ENCODE measurements at places on chromosomes 7 and 10. TPM values are rescaled to one million over a fixed set of nuclear protein-coding genes. Genes with fewer than 3 reads are reported as not detected.

DNA sequence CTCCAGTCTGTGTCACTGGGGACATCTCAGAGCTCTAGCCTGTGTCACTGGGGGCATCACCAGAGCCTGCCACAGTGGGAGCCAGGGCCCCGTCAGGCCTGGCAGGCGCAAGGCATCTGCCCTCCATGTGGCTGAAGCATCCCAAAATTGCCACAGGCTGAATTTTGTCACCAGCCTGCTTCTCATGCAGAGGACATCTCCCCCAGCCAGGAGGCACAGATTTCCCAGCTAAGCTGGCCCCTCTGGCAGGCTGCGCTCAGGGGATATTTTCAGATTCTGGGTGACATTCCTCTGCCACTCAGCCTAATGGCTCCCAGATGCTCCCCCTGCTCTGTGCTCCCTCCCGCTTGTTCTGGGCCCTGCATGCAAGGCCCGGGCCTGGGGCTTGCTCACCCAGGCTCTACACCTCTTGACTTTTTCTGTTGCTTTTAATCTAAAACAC, 64.6 kb downstream of the COL13A1 start:
- DNase-seq: no peak

DNA sequence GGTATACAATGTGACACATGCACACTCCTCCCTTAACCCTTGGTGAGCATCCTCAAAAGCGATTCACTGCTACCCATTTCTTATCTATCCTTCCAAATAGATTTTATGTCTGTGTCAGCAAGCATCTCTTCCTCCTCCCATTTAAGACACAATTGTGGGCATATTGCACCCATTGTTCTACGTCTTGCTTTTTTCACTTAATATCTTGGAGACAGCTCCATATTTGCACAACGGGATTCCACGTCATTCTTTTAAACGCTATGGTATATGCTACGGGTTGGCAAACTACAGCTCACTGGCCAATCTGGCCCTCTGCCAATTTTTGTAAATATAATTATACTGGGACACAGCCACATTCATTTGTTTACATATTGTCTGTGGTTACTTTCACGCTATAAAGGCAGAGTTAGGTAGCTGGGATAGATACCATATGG, 88.6 kb downstream of the RNF216 start:
- no peak for DNase-seq

DNA sequence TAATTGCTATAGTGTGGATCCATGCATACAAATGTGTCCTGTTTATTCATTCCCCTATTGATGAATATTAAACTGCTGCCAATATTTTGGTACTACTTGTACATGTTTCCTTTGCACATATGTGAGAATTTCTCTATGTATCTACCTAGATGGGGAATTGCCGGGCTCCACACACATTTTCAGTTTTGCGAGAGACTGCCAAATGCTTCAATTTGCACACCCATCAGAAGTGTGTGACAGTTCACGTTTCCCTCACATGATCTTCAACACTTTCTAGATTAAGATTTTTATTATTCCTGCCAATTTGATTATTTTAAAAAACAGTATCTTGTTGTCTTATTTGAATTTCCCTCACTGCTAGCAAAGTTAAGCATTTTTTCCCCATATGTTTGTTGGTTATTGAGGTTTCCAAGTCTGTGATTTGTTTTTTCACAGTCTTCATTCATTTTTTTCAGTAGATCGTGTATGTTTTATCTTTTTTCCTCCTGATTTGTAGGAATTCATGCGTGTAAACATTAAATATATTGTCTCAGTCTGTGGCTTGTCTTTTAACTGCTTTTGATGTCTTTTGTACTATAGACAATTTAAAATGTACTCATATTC, 2.4 kb upstream of the KLF14 start:
- DNase-seq: no peak

DNA sequence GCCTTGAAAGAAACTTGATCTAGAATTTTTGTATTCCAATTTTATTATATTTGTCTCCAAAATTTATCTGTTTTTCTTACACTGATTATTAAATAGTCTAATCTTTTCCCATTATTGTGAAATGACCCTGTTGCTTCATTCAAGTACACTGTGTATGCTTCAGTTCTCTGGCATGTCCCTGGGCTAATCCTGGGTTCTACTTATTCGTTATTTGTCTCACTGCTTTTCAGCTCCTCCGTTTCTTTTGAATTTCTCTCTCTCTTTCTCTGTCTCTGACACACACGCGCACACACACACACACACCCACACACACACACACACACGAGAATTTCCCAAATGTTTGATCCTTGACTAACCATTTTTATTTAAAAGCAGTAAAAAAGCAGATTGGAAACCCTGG, 768.6 kb downstream of the NRG3 start:
- no peak for DNase-seq

DNA sequence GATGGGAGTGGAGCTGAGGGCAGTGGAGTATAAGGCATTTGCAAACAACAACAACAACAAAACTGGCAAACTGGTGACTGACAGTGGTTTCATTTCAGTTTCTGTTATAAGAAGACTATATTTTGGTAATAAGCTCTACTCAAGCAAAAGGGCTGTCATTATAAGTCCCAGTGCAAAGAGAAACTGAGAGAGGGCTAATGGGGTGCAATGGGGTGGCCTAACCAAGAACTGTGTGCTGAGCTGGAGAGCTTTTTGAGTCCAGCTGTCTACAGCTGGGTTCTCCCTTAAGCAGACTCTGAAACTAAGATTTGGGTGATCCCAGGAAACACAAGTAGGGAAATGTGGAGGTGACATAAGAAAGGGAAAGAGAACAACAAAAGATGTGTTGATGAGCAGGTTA, 439.3 kb downstream of the ADRA2A start:
- DNase-seq: no peak

- no peak for DNase-seq
Measured at GRCh38 chr10:43284341-43284910, 17.6 kb upstream of the RASGEF1A start.

- DNase-seq: peak; percentile 89
Measured at GRCh38 chr10:5291501-5292195, 73.1 kb upstream of the UCN3 start.

- no peak for DNase-seq
Measured at GRCh38 chr10:19077276-19077675, 28.7 kb downstream of the MALRD1 start.

DNA sequence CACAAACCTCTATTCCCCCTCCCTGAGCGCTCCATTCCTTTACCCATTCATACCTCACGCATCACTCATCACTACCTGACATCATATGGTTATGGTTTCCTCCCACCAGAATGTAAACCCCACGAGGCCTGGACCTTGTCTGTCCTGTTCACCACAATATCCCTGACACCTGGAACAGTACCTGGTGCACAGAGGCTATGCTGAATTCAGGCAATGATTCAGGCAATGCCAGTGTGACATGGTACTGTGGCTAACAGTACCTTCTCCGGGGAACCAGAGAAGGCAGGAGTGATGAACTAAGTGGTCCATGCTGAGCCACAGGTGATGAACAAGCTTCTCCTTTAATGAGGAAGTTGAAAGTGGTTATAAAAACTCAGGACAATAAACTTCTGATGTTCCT, 202.5 kb upstream of the PLXNA4 start:
- no peak for DNase-seq

- DNase-seq: no peak
Measured at GRCh38 chr7:1108264-1108920, 20.5 kb downstream of the GPER1 start.

- DNase-seq: no peak
Measured at GRCh38 chr7:155832581-155832981, 20.3 kb upstream of the SHH start.

- DNase-seq: no peak
Measured at GRCh38 chr10:69387500-69387899, 29.2 kb downstream of the TACR2 start.

- no peak for DNase-seq
Measured at GRCh38 chr7:17523813-17524739, 225.6 kb downstream of the AHR start.

- no peak for DNase-seq
Measured at GRCh38 chr7:2129323-2130095, 103.2 kb downstream of the MAD1L1 start.

GRCh38 chr7:521221-522070, 1.8 kb upstream of the PDGFA start:
- DNase-seq: peak; percentile 79

DNA sequence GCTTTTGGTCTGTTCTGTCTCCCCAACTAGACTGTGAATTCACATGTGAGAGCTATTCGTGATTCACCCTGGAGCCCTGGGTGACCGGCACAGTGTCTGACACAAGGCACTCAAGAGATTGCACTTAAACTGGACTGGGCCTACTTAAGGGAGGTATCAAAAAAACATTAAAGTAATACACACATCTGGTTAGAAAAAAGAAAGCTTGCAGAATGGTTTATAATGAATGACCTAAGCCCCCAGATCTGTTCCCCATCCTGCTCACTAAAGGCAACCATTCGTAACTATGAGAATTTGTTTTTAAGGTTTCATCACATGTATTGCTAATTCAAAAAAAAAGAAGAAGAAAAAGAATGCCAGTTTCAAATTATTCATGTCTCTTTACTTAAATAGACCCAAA, 74.5 kb downstream of the DGKI start:
- DNase-seq: no peak

GRCh38 chr7:11623093-11623678, 208.8 kb downstream of the THSD7A start:
- no peak for DNase-seq

- peak; percentile 55 for DNase-seq
Measured at GRCh38 chr10:109875151-109875568, 48.2 kb downstream of the XPNPEP1 start.

DNA sequence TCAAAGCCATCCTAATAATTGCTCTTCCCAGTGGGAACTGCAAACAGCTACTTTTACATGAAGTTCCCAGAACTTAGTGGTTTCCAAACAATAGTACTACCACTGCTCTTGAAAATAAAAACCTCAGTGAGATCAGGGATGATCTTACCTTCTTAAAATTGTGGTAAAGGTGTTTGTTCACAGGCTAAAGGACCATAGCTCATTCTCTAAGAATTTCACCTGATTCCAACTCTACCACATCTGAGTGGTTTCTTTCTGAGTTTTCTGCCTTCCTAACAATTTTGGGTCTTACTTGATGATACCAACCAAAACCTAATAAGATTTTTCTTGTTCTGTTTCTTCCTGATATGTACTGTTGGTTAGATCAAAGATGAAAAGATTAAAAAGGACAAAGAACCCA, 45.6 kb upstream of the AGBL3 start:
- DNase-seq: no peak

DNA sequence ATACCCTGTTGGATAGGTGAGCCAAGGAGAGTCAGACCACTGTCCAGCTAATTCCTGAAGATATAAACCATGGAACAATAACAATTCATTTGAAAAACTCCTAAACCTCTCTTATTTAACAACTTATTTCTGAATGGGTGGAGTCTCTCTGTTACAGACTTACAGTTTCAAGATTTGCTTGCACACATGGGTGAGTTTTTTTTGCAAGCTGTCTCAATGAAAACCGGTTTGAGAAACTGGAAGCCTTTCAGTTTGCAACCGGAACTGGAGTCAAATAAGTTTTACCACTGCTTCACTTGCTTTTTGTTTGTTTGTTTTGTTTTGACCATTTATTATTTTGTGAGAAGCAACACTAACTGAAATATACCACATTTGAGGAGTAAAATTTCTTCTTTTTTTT, 243.8 kb downstream of the MTERF1 start:
- no peak for DNase-seq

DNA sequence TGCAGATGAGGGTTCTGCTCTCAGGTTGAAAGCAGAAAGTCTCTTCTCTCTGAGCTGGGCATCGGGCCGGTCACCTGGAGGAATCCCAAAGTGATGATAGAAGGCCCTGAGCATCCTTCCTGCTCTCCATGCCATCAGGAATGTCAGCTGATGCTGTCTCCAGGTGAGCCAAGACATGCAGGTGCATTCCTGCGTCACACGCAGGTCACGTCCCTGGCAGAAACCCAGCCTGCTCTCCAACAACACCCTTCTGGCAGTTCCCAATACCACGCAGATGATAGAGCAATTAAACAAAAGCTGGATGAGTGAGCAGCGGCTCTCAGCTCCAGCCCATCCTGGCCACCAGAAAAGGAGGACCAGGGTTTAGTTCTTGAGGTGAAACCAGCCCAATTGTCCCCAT, 6.9 kb upstream of the WIPI2 start:
- no peak for DNase-seq

DNA sequence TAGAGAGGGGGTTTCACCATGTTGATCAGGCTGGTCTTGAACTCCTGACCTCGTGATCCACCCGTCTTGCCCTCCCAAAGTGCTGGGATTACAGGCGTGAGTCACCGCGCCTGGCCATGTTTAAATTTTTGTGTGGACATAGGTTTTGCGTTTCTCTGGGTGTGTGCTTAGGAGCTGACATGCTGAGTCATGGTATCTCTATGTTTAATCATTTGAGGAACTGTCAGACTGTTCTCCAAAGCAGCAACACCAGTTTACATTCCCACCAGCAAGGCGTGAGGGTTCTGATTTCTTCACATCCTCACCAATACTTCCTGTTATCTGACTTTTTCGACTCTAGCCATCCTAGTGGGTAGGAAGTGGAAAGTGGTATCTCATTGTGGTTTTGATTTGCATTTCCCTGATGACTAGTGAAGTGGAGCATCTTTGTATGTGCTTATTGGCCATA, 153.7 kb downstream of the DNAJB6 start:
- DNase-seq: peak; percentile 55

GRCh38 chr10:308572-309085, 173.4 kb downstream of the ZMYND11 start:
- no peak for DNase-seq

GRCh38 chr10:58712982-58713381, 200.3 kb downstream of the BICC1 start:
- DNase-seq: no peak

GRCh38 chr10:128570319-128570995, 444.2 kb upstream of the MKI67 start:
- DNase-seq: no peak

- DNase-seq: no peak
Measured at GRCh38 chr7:112414855-112415490, 35.3 kb upstream of the IFRD1 start.

GRCh38 chr10:133141144-133141957, 18.7 kb upstream of the KNDC1 start:
- no peak for DNase-seq

GRCh38 chr7:39130274-39130673, 152.6 kb downstream of the POU6F2 start:
- DNase-seq: no peak

DNA sequence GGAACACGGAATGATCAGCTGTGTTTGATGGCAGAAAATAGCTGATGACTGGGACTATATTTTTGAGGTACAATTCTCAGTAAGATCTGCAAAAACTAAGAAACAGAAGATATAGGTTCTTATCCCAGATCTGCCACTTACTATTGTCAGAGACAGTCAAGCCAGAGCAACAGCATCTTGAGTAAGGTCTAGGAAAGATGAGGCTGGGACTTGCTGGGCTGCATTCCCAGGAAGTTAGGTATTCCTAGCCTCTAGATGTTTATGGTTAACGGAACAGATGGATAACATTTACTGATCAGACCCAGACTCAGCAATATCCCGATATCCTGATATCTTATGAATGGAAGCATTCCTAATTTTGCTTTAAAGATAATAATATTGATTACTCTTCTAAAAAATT, 68.7 kb upstream of the DNAJB12 start:
- no peak for DNase-seq

The DNAJC30 gene
- 12.9 TPM for total RNA-seq

The SLC18A3 gene
- total RNA-seq: not detected

The KIF11 gene
- 0.24 TPM for total RNA-seq

The HBP1 gene
- total RNA-seq: 51.8 TPM

The EPHB6 gene
- total RNA-seq: 19.4 TPM

The MALSU1 gene
- 82.5 TPM for total RNA-seq

The NHLRC2 gene
- total RNA-seq: 38.6 TPM

The STX1A gene
- 2.6 TPM for total RNA-seq

The AVPI1 gene
- 10.5 TPM for total RNA-seq

The GPR85 gene
- total RNA-seq: 2.3 TPM

The ELFN1 gene
- 15.3 TPM for total RNA-seq

The PRR15 gene
- 26.3 TPM for total RNA-seq

Data from right atrium auricular region (tissue), 2 donors.